ENCODE measurements at places on chromosomes 12 and 14.

DNA sequence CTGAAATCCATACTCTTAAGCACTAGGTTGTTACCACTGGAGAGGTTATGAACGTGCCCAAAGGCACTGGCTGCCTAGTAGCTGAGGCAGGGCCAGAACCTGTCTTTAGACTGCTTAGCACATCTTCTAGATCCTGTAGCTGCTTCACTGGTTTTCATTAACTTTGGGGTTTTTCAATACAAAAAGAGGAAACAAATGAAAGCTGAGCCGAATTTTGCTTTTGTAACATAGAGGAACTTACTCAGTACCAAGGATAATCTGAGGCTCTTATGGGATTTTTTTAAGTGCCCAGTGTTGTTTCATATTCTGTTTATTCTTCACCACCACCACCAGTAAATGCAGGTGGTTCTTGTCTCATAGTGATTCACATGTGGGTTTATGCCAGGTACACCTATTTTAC lies 396.1 kb downstream of the RAD51B start:
- no peak for DNase-seq

DNA sequence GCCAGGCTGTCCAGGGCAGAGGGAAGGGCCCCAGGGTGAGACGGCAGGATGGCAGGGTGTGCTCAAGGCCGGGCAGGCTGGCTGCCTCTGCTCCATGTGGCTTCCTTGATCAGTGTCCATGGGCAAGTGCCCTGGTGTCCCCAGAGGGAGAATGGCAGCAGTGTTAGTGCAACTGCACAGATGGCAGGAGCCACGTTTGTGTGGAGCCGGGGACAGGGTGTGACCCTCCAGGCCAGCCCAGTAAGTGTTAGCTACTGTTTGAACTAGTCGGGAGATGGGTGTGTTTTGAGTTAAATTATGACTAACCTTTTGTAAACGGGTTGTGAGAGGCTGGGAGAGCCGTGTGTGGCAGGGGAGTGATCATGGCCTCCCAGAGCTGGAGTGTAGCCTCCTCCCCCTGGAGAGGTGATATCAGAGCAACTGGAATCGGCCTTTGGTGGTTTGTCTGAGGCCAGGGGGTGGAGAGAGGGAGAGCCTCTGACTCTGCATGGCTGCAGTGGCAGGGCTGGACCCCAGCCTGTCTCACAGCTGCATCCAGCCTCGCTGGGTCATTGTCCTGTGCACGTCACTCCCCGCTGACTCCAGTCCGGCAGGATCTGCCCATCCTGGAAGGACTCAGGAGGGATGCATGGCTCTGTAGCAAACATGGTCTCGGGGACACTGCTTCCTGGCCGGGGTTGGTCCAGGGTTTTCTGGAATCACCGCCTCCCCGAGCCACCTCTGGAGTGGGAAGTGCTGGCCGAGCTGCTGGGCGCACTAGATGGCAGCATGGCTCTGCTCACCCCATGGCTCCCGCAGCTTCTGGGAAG lies 27.8 kb downstream of the AACS start:
- DNase-seq = peak; percentile 69

DNA sequence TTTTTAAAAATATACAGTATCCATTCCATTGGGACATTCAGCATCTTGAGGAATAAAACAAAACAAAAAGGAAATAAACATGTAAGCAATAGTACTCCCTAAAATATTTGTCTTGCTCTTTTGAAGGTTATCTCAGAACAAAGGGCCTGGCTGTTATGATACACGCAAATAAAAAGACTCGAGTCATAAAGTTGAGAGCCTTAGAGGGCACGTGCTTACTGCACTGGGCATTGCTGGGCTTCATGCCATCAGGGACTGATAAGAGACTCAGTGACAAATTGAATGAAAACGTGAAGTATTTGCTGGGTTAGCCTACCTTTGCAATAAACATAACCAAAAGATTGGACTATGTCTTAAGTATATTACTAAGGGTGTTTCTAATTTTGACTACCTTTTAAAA lies 118.9 kb downstream of the SLC35F4 start:
- DNase-seq = no peak

DNA sequence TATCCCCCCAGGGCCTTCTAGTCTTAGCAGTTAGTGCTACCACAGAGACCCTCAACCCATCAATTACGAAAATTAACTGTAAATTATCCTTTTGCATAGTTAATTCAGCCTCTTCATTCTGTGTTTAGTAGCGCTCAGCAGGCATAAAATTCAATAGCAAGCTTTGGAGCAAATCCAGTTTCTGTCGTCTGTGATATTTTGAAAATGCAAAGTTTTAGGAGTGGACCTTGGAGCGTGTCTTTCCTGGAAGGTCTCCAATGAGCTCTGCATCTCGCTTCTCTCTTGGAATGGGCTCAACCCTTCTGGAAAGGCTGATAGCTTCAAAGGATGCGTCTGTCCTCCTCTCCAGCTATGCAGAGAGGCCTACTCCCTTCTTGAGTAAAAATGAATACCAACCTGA lies 222.9 kb downstream of the SLC15A4 start:
- no peak for DNase-seq

- no peak for DNase-seq
These were observed 7.0 kb upstream of the RASSF3 start for GRCh38 chr12:64603183-64603841.

DNA sequence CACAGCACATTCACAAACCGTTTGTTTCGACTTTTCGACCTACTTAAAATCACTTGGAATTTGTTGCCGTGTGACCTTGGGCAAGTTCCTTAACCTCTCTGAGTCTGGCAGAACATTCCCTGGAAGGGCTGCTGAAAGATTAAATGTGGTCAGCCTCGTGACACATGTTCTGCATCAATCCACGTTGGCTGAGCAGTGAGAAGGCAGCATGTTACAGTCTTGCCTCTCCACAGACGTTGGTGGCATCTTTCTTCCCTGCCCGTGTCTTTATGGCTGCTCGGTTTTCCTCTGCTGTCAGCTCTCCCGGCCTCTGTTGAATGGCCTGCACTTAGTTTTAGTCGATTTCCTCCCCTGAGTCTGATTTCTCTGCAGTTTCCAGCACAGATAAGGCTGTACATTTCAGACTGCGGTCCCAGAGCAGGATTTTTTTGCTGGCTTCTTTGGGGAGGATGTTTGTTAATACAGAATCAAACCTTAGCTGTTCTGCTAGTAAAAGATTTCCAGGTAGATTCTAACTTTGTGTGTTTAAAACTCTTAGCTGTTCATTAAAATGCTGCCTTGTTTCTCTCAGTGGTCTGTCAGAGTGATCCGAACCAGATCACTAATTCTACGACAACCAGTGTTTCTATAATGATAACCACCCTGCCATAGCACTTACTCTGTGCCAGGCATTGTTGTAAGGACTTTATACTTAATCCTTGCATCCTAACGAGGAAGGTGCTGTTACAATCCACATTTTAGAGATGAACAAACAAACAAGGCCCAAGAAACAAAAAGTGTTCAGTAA lies 217.1 kb downstream of the CHST11 start:
- DNase-seq = peak; percentile 77

GRCh38 chr14:53927171-53927570 lies 29.5 kb downstream of the BMP4 start:
- peak; percentile 12 for DNase-seq

GRCh38 chr12:4943067-4943937 lies 33.6 kb downstream of the KCNA1 start:
- no peak for DNase-seq

- no peak for DNase-seq
These were observed 66.3 kb upstream of the EEA1 start for GRCh38 chr12:92995258-92995903.

- DNase-seq = no peak
These were observed 227.4 kb downstream of the NEDD1 start for GRCh38 chr12:97134495-97134894.

GRCh38 chr14:98742001-98742400 lies 530.0 kb downstream of the BCL11B start:
- no peak for DNase-seq

- no peak for DNase-seq
These were observed 34.7 kb upstream of the FZD10 start for GRCh38 chr12:130127532-130127911.

DNA sequence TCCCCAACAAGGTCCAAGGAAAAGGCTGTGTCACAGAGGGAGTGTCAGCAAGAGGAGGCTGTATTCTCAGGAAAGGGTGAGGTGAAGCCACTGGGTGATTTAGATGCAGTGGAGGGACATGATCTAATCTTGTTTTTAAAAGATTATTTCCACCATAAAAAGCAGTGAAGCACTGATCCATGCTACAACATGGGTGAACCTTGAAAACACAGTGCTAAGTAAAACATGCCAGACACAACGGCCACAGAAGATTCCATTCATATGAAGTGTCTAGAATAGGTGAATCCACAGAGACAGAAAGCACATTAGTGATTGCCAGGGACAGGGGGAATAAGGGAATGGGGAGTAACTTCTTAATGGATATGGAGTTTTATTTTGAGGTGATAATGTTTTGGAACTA lies 12.8 kb downstream of the RITA1 start:
- DNase-seq = no peak

DNA sequence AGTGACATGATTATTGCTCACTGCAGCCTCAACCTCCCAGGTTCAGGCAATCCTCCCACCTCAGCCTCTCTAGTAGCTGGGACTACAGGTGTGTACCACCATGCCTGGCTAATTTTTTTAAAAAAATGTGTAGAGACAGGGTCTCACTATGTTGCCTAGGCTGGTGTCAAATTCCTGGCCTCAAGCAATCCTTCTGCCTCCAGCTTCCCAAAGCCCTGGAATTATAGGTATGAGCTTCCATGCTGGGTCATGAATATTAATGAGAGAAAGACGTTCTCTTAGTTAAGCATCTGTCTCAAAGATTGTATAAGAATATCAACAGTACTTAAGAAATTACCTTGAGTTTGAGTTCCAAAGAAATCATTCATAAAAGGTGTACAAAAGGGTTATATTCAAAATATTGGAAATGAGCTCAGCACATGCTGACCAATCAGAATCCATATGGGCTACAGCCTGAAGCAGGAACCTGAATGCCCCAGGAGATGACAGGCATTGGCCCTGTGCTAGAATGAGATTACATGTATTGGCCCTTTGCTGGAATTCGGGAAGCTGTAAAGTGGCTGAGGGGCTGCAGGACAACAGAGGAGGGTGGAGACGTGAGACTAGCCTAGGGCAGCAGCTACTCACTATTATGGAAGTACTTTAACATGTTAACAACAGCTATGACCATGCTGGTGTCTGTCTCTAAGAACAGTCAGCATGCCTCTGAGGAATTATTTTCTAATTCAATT lies 157.0 kb upstream of the CPNE8 start:
- DNase-seq = no peak

- DNase-seq = no peak
These were observed 2.9 kb upstream of the RNU6-8 start for GRCh38 chr14:32205984-32206383.

- DNase-seq = no peak
These were observed 6.2 kb upstream of the DDX55 start for GRCh38 chr12:123595729-123596128.

GRCh38 chr14:70847406-70848090 lies 38.2 kb upstream of the MAP3K9 start:
- no peak for DNase-seq

- DNase-seq = no peak
These were observed 67.3 kb downstream of the PRIMA1 start for GRCh38 chr14:93720981-93721483.

DNA sequence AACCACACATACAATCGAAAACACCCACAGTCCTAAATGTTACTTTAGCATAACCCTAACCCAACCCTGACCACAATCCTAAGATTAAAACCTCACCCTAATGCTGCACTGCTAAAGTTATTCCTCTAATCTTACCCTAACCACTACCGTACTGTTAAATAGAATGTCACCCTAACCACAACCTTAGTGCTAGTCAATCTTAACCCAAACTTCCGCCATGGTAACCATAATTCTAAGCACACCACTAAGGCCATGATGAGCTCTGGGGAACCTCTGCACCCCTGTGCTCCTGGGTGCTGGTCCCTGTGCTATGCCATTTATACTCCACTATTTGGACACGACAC lies 38.0 kb downstream of the LTBP2 start:
- DNase-seq = no peak

- peak; percentile 10 for DNase-seq
These were observed 21.2 kb downstream of the PEX5 start for GRCh38 chr12:7210642-7211151.

DNA sequence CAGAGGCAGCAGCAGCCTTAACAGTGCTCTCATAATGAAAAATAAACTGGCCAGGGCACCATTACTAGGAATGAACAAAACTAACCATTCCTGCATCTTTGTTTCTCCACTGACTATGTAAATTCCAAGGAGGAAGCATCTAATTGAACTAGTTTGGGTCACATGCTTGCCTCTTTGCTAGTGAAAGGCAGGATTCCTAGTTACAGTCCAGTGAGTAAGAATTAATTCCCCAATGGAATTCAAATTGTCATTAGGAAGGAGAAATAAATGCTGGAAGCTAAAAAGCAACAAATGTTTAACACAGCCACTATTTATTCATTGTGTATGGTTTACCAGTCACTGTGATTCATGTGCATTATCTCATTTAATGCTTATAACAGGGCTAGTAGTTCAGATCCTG lies 316.0 kb downstream of the CCDC91 start:
- no peak for DNase-seq

DNA sequence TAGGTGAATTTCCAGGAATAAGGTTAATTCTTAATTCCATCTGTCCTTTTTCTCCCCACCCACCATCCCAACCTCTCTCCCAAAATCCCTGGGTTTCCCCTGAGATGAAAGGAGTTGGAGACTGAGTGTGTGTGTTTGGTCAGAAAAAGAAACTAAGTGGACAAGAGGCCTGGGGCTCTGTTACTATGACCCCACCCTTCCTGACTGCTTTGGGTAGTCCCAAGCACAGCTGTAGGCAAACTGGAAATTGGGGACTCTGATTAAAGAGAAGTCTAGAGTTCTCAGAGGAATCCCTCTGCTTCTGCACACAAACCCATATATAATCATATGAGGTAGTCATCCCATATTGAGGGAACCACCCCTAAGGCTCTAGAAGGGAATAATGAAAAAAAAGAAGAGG lies 7.0 kb upstream of the HOXC12 start:
- no peak for DNase-seq

DNA sequence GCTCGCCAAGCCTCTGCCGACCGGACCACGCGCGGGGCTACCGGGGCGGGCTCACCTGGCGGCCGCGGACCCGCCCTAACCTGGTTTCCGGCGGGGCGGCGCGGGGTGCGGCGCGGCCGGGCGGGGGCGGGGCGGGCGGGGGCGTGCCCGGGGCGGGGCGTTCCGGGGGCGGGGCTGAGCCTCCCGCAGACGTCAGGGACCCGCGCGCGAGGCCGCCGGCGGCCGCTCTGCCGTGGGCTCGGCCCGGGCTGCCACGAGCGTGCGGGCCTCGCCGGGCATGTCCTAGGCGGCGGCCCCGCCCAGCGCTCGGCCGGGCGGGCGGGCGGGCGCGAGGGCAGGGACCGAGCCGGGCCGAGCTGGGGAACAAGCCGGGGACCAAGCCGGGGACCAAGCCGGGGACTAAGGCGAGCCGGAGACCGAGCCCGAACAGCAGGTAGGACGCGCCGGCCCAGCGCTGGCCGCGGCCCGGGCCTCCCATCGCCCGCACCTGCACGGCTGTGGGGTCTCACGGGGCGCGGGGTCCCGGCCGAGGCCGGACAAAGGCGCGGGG lies at the start of gene CEP170B:
Gene CEP170B, plus strand, starts transcription at position 188 of the 550 bp plus-strand sequence. CDS start 3,183 bp downstream, outside the sequence.
- peak; percentile 14 for DNase-seq

- peak; percentile 88 for DNase-seq
These were observed 4.3 kb upstream of the MYF6 start for GRCh38 chr12:80702889-80703805.

Measured in fibroblast of mammary gland (primary cell).